ENCODE measurements at places on chromosomes 3 and 15.

DNA sequence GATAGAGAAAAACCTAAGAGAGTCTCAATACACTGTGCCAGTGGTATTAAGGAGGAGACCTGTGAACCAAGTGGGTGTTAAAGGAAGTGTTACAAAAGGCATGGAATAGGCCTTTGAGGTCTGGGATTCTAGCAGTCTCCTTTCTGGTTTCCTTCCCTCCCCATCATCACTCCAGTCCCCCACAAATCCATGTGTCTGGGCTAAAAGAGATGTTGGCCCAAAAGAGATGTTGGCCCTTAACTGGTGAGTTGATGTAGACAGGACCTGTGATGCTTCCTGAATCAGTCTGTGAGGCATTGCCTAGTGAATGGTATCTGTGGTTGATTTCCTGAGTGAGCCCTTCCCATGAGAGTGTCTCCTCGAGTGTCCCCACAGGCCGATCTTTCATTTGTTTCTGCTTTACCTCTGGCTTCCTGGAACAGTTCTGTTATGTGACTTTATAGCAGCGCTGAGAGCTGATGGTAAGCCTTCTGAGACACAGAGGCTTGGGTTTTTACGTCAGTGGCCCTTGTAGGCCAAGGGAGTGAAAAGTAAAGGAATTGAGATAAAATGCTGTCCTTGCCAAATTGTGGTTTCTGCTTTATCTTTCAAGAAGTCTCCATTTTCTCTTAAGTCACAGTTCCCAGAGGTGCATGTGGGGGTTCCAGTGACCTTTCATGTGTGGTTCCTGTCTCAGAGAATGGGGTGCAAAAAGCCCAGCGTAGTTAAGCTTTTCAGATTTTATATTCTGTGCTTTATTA lies 87.8 kb downstream of the KLHL25 start:
- DNase-seq, result no peak

GRCh38 chr3:35028157-35028556 lies 611.2 kb upstream of the ARPP21 start:
- DNase-seq, result no peak

GRCh38 chr3:35944926-35945710 lies 305.8 kb downstream of the ARPP21 start:
- DNase-seq, result no peak

- no peak for DNase-seq
Measured at GRCh38 chr3:159996018-159996417, 7.4 kb downstream of the IL12A start.

DNA sequence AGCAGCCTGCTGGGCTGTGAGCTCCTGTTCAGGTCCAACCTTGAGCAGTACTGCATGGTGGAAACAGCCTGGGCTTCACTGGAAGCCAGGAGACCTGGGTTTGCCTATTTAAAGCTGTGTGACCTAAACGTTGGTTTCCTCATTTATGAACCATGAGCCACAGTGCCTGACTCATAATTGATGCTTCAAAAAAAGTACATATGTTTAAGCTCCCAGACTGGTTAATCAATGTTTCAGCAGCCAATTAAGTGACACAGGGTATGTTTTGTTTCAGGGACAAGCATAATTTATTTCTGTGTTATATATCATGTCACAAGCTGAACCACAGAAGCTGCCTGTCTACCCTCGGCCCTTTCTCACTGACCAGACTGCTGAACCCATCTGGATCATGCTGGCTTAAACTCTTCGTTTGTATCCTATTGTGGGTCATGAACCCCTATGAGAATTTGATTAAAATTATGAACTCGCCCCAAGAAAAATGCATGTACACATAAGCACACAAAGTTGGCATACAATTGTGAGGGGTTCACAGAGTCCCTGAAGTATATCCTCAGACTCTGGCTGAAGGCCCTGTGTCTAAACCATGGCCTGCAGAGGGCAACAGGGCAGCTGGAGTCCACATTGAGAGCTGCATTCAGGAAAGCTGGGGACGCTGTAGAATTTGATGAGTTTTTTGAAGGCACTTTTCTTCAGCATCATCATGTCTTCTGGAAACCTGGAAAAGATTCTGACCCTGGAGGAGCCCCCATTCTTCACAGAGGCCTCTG lies 23.7 kb downstream of the HDC start:
- no peak for DNase-seq

DNA sequence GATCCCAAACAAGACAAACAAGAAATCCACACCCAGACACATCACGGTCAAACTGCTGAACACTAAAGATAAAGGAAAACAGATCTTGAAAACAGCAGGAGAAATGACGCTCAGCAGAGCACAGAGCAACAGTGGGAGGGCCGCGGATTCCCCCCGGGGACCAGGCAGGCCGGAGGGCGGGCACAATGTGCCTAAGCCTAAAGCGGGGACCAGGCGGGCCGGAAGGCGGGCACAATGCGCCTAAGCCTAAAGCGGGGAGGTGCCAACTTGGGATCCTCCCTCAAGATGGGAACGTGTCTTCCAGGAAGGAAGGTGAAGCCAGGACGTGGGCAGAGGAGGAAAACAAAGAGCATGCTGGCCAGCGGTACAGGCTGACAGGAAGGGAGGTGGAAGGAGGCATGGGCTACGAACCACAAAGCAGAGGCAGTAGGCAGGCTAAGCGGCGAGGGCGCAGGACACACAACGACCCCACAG lies 31.1 kb downstream of the CYFIP1 start:
- DNase-seq, result no peak

DNA sequence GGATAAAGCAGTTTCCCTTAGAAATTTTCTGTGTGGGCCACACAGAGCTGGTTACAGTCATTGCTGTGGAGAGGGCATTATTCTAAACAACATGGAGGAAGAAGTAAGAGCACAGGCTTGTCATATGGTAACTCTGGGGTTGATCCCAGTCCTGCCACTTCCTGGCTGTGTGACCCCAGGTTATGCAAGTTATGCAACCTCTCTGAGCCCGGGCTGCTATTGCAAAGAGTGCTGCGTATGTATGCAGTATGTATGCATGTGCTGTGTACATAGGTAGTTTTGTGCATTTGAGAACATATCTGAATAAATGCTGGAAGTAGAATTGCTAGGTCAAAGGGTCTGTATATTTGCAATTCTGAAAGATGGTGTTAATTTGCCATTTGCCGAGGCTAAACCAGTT lies 9.2 kb downstream of the SPSB4 start:
- DNase-seq, result no peak

DNA sequence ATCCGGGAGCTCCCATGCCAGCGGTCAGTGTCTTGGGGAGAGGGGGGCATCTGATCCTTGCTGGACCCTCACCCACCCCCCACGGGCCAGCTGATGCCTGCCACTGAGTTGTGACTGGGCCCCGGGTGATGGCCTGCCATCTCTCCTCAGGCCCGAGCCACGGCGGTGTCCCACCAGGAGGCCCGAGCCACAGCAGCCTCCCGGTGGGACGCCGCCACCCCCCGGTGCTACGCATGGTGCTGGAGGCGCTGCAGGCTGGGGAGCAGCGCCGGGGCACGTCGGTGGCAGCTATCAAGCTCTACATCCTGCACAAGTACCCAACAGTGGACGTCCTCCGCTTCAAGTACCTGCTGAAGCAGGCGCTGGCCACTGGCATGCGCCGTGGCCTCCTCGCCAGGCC lies 4.3 kb downstream of the H1-8 start:
- no peak for DNase-seq

GRCh38 chr15:61032600-61033286 lies 196.4 kb downstream of the RORA start:
- no peak for DNase-seq

- no peak for DNase-seq
Measured at GRCh38 chr3:134375582-134376384, 1.5 kb upstream of the AMOTL2 start.

DNA sequence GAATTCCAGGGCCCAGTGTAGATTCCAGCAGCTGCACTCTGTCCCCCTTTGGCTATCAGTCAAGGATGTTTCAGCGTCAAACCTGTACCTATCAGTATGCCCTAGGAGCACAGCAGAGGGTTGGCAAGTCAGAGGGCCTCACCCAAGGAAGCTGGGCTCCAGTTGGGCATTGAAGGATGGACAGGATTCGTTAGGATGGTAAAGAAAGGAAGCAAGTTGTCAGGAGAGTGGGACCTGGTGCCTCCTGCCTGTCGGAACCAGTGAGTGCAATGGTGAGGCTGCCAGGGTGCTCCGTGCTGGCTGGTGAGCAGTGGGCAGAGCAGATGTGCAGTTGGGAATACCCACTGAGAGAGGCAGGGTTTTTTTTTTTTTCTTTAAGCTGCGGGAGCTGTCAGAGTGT lies 157.2 kb downstream of the CHDH start:
- no peak for DNase-seq

DNA sequence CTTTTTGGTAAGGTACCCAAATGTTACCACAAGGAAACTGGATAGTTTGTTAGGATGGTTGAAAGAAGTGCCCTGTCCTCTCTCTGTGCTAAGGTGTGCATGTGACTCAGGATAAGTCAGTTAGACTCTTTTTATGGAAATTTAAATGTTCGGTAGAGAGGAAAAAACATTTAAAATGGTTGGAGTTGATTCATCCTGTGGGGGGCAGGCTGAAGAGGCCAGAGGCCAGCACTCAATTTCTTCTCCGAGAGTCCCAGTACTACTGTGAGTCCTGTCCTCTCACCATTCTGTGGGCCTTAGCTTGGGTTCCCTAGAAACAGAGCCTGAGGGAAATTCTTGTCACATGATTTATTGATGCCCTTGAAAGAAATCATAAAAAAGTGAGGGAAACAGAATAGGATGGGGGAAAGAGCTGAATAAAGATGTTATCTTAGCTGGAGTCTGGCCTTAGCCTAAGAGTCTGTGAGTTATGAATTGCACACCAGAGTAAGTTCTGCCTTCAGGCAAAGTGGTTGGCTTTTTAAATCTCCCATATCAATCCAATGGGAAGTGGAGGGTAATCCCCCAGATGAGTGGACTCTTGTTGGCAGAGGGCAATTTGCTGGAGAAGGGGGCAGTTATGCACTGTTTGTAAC lies 106.5 kb upstream of the GALNT15 start:
- DNase-seq, result no peak

DNA sequence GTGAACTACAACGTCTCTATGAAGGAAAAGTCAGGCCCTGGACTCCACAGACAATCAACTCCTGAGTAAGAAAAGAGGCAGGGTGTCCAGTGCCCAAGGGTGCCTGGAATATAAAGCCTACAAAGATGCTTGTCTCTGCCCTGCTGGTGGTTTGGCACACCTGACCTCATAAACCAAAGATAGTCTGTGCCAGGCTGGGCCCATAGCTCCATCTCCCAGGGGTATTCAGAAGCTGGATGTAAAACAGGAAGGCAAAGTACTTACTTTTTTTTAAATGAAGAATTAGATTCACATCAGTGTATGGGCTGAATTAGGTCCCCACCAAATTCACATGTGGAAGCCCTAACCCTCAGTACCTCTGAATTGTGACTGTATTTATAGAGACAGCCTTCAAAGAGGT lies 66.6 kb upstream of the HERC1 start:
- no peak for DNase-seq

DNA sequence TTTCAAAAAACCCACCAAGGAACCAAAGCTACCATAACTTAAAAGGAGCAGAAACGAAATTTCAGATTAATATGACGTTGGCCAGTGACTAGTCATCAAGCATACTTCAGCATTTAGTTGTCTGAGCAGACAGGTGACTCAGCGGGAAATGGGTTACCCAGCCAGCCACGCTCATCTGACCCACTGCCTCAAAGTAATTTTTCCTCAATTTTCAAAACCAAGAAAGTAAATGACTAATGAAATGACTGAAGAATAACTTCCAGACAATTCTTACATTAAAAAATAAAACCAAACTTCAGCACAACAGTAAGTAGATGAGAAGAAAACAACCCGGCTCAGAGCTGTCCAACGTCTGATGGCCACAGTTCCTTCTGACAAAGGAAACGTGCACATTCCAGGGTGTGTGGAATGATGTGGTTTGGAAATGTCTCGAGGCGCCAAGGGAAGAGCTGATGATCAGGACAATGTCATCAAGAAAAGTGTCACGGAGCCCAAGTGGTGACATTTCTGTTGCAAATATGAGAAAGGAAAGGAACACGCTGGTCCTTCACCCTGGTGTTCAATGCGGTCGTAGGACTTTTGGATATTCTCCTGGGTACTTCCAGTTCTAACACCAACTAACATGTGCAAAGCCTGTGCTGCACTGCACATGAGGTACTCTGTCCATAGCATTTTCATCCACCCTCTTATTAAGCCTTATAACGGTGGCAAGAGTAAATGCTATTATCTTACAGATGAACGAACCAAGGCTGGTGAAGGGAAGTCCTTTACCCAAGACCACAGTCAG lies 79.1 kb downstream of the FOXP1 start:
- DNase-seq, result no peak

GRCh38 chr15:78453447-78453846 lies 15.4 kb downstream of the IREB2 start:
- no peak for DNase-seq

Measured in stimulated activated CD8-positive, alpha-beta memory T cell treated with anti-CD3 and anti-CD28 coated beads, Interleukin-4, amount 100 ng/mL, for 1 hour (primary cell).